Stimulated activated CD8-positive, alpha-beta memory T cell treated with anti-CD3 and anti-CD28 coated beads, Interleukin-7, amount 100 ng/mL, for 1 hour (primary cell): ENCODE measurements at places on chromosomes 1 and 21.

DNA sequence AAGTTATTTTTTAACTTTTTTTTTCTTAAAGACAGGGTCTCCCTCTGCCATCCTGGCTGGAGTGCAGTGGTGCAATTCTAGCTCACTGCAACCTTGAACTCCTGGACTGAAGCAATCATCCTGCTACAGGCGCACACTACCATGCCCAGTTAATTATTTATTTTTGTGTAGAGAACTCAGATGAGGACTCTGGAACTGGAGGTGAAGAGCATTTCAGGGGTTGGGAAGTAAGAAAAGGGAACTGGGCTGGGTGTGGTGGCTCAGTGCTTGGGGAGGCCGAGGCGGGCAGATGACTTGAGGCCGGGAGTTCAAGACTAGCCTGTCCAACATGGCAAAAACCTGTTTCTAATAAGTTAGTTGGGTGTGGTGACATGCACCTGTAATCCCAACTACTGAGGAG lies 28.9 kb downstream of the SLC35F3 start:
- DNase-seq: no peak

- DNase-seq: no peak
Measured at GRCh38 chr1:3036447-3037280, 15.4 kb downstream of the ACTRT2 start.

DNA sequence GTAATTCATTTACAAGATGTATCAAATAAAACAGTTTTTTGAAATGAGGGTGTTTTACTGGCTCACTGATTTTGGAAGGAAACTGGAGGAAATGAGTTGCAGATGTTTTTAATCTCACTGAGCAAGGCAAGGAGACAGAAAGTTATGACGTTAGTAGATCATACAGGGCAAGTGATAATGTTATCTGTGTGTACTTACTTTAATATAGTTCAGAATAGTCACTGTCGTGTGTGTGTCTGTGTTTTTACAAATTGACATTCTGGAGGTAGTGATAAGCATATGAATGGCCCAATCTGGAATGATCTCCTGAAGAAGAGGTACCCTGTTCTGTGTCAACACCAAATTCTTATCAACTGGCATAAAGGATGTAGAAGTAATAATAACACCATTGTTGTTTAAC lies 1.9 kb upstream of the GBP4 start:
- no peak for DNase-seq

DNA sequence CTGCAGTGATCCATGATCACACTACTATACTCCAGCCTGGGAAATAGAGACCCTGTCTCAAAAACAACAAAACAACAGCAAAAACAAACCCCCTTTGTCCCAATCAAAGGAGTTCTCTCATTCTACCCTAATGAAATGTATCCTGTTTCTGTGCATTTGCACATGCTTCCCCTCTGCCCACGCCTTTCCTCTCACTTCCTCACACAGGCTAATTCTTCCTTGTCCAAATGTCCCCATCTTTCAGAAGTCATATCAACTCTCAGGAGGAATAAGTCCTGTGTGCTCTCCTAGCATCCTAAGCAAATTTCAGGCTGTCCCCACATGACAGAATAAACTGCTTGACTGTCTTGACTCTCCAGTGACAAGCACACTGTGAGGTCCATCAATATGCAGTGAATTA lies 8.1 kb upstream of the ATP1B1 start:
- no peak for DNase-seq

DNA sequence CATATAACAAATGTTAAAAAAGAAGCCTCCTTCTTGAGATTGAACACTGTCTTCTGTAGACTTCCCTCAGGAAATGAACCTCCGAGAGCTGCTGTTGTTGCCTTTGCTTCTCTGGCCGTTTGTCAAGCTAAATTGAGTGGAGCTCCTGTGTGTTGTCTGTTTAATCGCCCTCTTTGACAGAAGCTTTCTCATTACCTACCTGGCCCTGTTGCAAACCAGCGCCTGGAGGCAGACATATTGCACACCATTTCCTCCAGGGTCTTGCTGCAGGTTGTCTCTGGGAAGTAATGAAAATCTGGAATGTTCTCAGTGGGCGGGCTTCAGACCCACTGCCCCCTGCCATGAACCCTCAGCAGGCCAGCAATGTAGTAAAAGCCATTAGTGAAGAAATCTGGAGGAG lies 83.3 kb downstream of the GABPA start:
- DNase-seq: no peak
